ENCODE measurements at places on chromosomes 2 and 18. TPM values are rescaled to one million over a fixed set of nuclear protein-coding genes. Genes with fewer than 3 reads are reported as not detected.

The MFF gene
- polyA plus RNA-seq, result 74.9 TPM

The RALB gene
- 19.9 TPM for polyA plus RNA-seq

The HOXD1 gene
- 0.83 TPM for polyA plus RNA-seq

The RGPD3 gene
- polyA plus RNA-seq, result 0.15 TPM

The MFSD2B gene
- 0.06 TPM for polyA plus RNA-seq

The MAL gene
- polyA plus RNA-seq, result 7.4 TPM

The MYO5B gene
- polyA plus RNA-seq, result 3.3 TPM

The ACTG2 gene
- 17.1 TPM for polyA plus RNA-seq

The SLC35F6 gene
- 7.1 TPM for polyA plus RNA-seq

The MAB21L4 gene
- not detected for polyA plus RNA-seq

The EMILIN2 gene
- 18.9 TPM for polyA plus RNA-seq
